ENCODE measurements at places on chromosomes 5 and 9.
A peak's percentile ranks its signal among the peaks of the same experiment; 100 is the strongest.

DNA sequence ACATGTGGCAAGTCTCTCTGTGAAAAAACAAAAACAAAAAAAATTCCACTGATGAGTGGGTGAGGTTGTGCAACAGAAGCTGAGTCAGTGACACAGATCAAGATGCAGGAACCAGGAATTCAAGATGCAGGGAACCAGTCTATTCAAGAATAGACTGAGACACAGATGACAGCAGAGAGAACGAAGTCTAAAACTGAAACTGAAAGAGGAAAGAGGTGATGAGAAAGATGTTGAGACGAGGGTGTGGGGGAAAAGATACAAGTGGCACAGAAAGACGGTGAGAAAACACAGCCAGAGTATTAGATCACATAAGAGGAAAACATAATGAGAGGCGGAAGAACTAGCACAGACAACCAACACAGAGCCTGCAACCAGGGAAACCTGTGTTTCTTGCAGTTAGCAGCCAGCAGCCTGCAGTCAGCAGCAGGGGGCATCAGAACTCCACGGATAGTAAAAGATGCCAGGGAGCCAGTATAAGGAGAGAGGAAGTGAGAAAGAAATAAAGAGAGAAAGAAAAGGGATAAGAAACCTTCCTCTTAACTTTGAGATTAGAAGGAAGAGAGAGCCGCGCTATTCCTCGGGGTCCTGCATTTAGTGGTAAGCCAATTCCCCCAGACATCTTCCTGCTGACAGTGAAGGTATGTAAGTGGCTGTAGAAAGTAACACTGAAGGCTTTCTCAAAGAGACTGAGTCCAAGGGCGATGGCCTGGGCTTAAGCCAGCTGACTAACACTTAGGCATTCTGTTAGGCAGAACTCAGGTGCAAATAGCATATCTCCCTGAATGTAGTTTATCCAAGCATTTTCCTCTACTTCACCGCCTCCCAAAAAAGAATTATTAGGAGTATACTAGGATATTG lies 79.0 kb downstream of the TLR4 start:
- DNase-seq, result peak; percentile 75

GRCh38 chr9:126474206-126474765 lies 139.4 kb upstream of the LMX1B start:
- no peak for DNase-seq

DNA sequence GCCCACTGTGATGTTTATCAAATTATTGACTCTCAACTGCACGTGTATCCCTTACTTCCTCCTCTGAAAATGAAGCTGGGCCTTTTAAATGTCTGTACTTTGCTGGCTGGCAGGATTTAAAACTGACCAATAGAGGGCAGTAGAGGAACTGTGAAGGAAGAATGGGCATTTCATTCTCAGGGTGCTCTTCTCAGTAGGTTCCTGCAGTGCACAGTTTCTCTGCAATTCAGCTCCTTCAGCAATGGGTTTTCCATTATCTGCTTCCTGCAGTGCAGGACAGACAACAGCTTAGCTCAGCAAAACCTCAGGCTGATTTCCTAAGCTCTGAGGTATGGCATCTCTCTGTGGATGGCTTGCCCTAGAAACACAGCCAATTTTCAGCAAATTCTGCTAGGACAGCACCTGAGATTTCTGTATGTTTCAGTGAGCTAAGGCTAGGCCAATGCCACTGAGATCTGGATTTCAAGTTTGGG lies 298.4 kb upstream of the PRDM9 start:
- no peak for DNase-seq

GRCh38 chr5:120436996-120437395 lies 27.1 kb upstream of the PRR16 start:
- no peak for DNase-seq

DNA sequence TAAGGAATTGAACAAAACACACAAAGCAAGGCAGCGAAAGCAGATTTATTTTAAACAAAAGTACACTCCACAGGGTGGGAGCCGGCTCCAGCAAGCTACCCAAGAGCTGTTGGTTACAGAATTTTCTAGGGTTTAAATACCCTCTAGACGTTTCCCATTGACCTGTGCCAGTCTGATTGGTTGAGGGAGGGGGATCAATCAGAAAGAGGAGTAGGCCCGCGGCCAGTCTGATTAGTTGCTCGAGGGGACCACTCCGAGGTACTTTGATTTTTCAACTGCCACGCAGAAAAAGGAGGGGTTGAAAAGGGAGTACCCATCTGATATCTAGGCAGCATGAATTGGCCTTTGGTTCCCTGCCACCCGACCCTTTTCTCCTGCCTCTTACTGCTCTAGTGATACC lies 998 bp downstream of the SRP19 start:
- DNase-seq, result no peak
